MM.1S (cell line): ENCODE measurements at places on chromosomes 11 and 22.
A peak's percentile ranks its signal among the peaks of the same experiment; 100 is the strongest.

DNA sequence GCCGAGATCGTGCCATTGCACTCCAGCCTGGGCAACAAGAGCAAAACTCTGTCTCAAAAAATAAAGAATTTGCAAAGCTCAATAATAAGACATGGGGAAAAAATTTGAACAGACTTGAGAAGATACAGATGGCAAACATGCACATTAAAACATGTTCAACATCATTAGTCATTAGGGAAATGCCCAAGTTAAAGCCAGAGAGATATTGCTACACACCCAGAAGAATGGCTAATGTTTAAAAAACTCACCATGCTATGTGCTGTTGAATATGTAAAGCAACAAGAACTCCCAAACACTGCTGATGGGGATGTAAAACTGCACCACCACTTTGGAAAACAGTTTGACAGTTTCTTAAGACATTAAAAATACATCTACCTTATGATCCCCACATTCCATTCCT, 12.6 kb downstream of the LRRC75B start:
- H3K27ac ChIP-seq = no peak overlapping the region
- H3K27me3 ChIP-seq = no peaks in the 10 kb centered on the region
- no peaks in the 10 kb centered on the region for H3K4me1 ChIP-seq
- DNase-seq = no peak

DNA sequence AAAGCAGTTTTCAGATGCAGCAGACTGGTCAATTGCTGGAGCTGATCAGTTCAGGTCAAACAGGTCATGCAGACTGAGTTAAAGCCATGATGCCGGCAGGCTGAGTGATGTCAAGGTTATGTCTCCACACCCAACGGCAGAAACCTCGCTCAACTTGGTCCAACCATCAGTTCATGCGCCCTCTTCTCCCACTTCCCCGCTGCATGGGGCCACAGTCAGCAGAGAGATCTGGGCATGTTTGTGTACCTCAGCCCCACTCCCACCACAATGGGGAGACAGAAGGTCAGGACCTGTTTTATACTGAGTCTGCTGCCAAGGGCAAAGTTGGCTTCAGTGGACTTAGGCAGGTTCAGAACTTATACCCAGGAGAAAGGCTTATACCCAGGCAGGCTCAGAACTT, 118.7 kb downstream of the TRIM29 start:
- no peak overlapping the region for H3K4me3 ChIP-seq
- no peak for DNase-seq
- H3K27me3 ChIP-seq = peaks cover 8% of the 10 kb centered on the region; the same call in 1 of the 2 replicates
- H3K4me1 ChIP-seq = no peaks in the 10 kb centered on the region
- H3K27ac ChIP-seq = no peak overlapping the region

DNA sequence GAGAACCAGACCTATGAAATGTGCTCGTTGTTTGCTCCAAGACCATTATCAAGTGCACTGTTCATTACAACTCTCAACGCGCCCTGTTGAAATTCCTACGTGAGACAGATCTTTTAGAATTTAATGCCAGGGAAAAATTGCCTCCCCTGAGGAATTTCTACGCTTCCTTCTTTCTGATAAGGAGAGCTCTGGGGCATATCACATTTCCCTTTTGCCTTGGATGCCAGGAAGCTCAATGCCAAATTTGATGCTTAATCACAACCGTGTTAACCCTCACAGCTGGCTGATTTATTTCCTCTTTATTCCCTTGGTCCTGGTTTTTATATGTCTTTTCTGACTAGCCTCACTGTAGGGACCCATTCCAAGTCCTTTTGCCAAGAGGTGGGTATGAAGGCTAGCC, 109.4 kb downstream of the MICAL2 start:
- H3K36me3 ChIP-seq = no peaks in the 10 kb centered on the region
- no peak for DNase-seq
- no peak overlapping the region for H3K27ac ChIP-seq
- H3K27me3 ChIP-seq = no peaks in the 10 kb centered on the region
- no peak overlapping the region for H3K4me3 ChIP-seq

GRCh38 chr22:49298834-49299750, 528.6 kb downstream of the BRD1 start:
- H3K4me1 ChIP-seq = no peaks in the 10 kb centered on the region
- H3K27ac ChIP-seq = no peak overlapping the region
- no peak for DNase-seq
- H3K27me3 ChIP-seq = peaks cover 94% of the 10 kb centered on the region

GRCh38 chr22:42943981-42944380, 71.0 kb downstream of the PACSIN2 start:
- DNase-seq = no peak
- no peaks in the 10 kb centered on the region for H3K27me3 ChIP-seq
- no peaks in the 10 kb centered on the region for H3K4me1 ChIP-seq
- no peak overlapping the region for H3K27ac ChIP-seq
- no peaks in the 10 kb centered on the region for H3K36me3 ChIP-seq
- no peak overlapping the region for H3K4me3 ChIP-seq

DNA sequence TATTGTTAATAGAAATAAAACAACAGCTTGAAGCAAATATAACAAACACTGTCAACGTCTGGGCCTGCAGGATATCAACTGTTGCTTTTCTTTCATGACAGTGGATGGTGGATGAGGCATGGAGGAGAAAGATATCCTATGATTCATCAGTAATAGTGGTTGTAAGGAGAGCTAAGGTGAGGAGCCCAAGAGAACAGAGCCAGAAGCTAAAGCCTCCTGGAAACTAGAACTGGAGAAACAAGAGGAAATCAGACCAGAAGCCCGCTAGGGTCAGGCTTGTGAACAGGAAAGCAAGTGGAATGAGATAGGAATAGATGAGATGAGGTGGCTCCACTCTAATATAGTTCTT, 37.7 kb upstream of the MMP12 start:
- no peak for DNase-seq
- no peaks in the 10 kb centered on the region for H3K27me3 ChIP-seq
- no peaks in the 10 kb centered on the region for H3K36me3 ChIP-seq
- no peak overlapping the region for H3K27ac ChIP-seq

- no peak overlapping the region for H3K4me3 ChIP-seq
- H3K27me3 ChIP-seq = peaks cover 64% of the 10 kb centered on the region
- DNase-seq = no peak
- H3K36me3 ChIP-seq = no peaks in the 10 kb centered on the region
- H3K27ac ChIP-seq = no peak overlapping the region
These were observed 55.9 kb downstream of the SHISAL1 start for GRCh38 chr22:44256556-44257485.

DNA sequence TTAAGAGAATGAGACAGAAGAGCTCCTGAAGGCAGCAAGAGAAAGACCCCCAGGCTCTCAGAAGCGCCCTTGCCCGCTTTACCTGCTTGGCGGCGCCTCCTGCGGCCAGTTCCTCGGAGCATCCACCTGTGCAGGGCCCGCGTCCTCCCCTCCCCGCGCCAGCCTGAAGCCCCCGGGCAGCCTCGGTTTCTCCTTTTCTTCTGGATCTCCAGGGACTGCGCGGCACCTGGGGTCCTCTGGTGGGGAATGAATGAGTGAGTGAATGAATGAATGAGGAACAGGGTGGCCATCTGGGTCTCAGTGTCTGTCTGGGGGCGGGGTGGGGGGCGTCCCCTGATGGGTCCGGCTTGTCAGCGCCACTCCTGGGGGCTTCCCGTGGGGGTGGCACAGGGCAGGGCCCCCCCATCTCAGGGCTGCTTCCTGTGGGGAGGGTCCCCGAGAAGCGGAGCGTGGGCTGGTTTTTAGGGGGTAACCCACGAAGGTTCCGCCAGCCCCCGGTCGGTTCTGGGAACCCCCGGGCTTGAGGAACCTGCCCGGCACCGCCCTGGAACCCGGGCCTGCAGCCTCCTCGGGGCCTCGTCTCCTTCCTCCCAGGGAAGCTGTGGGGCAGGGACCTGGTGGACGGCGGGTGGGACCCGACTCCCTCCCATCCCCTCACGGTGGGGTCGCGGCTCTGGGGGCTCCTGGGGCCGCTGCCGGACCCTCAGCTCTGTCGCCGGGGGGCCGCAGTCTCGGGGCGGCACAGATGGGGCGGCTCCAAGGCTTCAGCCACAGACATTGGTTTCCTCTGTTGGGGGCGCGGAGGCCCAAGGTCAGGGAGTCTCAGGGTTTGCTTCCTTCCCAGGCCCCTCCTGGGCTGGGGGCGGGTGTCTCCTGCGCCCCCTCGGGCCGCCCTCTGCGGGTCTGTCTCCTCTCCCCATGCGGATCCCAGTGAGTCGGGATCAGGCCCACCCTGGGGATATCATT, 8.3 kb upstream of the KRTAP5-7 start:
- peaks cover 8% of the 10 kb centered on the region for H3K27me3 ChIP-seq
- no peak overlapping the region for H3K27ac ChIP-seq
- H3K36me3 ChIP-seq = no peaks in the 10 kb centered on the region
- no peak for DNase-seq
- no peaks in the 10 kb centered on the region for H3K4me1 ChIP-seq

GRCh38 chr11:120221115-120221752, 10.4 kb downstream of the OAF start:
- no peak overlapping the region for H3K27ac ChIP-seq
- peaks cover 10% of the 10 kb centered on the region for H3K4me1 ChIP-seq
- no peak for DNase-seq
- no peaks in the 10 kb centered on the region for H3K27me3 ChIP-seq
- H3K36me3 ChIP-seq = no peaks in the 10 kb centered on the region
- no peak overlapping the region for H3K4me3 ChIP-seq

GRCh38 chr22:40261783-40262182, 84.1 kb downstream of the TNRC6B start:
- DNase-seq = no peak
- H3K4me1 ChIP-seq = no peaks in the 10 kb centered on the region
- H3K27me3 ChIP-seq = no peaks in the 10 kb centered on the region
- no peak overlapping the region for H3K27ac ChIP-seq
- no peak overlapping the region for H3K4me3 ChIP-seq

DNA sequence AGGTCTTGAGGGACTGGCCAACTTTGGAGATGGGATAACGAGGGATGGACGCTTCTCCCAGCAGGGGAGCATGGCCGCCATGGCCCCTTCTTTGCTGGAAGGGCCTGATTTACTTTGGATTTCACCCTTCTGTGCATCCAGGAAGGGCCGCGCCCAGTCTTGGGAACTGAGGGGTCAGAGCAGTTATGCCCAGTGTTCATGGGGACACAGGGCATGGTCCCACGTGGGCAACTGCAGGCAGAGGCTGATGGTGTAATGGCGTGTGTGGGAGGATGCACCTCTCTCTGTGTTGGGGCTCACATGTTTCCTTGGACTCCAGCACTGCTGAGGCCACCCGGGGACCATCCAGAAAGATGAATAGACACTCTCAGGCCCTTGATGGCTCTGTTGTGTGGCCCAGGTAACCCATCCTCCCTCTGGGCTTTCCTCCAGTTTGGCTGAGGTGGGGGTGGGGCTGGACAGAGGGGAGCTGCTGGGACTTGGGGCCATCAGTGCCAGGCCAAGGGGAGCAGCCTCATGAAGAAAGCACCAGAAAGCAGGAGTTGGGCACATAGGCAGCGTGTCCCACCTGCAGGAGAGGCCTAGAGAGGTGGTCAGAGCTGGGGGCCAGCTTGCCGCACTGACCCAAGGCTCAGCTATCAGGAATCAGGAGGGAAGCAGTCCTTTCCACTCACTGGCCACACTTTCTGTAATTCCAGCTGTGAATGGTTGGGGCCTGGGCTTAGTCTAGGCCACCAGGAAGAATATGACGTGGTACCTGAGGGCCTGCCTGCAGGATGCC, 1033.9 kb downstream of the TBC1D22A start:
- no peaks in the 10 kb centered on the region for H3K36me3 ChIP-seq
- H3K4me3 ChIP-seq = no peak overlapping the region
- no peaks in the 10 kb centered on the region for H3K4me1 ChIP-seq
- no peaks in the 10 kb centered on the region for H3K27me3 ChIP-seq
- DNase-seq = no peak

- no peaks in the 10 kb centered on the region for H3K27me3 ChIP-seq
- no peak overlapping the region; the same call in 1 of the 2 replicates for H3K4me3 ChIP-seq
- H3K4me1 ChIP-seq = peaks cover 22% of the 10 kb centered on the region
- DNase-seq = no peak
- no peak overlapping the region for H3K27ac ChIP-seq
- H3K36me3 ChIP-seq = no peaks in the 10 kb centered on the region
These were observed 6.2 kb downstream of the PANX1 start for GRCh38 chr11:94134651-94135512.

DNA sequence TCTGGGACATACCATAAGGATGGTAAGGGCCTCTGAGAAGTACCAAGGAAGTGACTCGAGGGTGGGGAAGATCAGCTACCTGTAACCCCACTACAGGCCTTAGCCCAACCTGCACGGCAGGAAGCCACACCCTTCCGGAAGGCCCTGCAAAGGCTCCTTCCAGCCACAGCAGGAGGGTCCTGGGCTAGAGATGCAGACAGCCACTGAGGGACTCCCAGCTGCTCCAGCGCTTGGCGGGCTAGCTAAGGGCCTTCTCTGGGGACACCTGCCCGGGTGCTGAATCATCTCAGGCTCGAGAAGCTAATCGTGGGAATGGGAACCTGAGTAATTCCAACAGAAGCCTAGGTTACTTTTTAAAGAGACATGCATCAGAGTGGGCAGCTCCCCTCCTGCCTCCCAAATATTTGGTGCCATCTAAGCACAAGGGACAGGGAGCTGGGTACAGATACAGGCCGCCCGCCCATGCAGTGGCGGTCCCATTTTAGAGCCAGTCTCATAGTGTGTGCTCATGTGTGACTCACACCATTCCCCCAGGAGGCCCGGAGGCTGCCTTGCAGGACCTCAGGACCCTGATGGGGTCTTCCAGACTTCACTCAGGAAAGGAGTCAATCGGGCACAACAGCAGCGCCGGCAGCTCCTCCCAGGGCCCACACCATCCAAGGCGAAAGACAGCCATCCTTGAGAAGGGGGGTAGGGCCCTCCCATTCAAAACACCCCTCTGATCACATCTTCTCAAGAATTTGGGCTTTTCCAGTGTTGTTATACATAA, 8.0 kb downstream of the MYH9 start:
- peaks cover 70% of the 10 kb centered on the region for H3K4me1 ChIP-seq
- H3K27me3 ChIP-seq = no peaks in the 10 kb centered on the region
- H3K27ac ChIP-seq = peak overlapping the region; percentile 25; the same call in 1 of the 2 replicates

- H3K27me3 ChIP-seq = no peaks in the 10 kb centered on the region
- H3K4me3 ChIP-seq = no peak overlapping the region
- H3K27ac ChIP-seq = no peak overlapping the region
- no peaks in the 10 kb centered on the region for H3K4me1 ChIP-seq
- H3K36me3 ChIP-seq = peaks cover 2% of the 10 kb centered on the region; the same call in 1 of the 2 replicates
These were observed 20.1 kb upstream of the ACAT1 start for GRCh38 chr11:108101090-108101775.

GRCh38 chr22:44261164-44261860, 51.4 kb downstream of the SHISAL1 start:
- no peaks in the 10 kb centered on the region for H3K4me1 ChIP-seq
- no peaks in the 10 kb centered on the region for H3K36me3 ChIP-seq
- peaks cover 57% of the 10 kb centered on the region for H3K27me3 ChIP-seq
- no peak overlapping the region for H3K27ac ChIP-seq
- no peak for DNase-seq
- no peak overlapping the region for H3K4me3 ChIP-seq
